PC-9 (cell line): ENCODE measurements at places on chromosomes 4 and X. TPM values are rescaled to one million over a fixed set of nuclear protein-coding genes. Genes with fewer than 3 reads are reported as not detected.
A peak's percentile ranks its signal among the peaks of the same experiment; 100 is the strongest.

DNA sequence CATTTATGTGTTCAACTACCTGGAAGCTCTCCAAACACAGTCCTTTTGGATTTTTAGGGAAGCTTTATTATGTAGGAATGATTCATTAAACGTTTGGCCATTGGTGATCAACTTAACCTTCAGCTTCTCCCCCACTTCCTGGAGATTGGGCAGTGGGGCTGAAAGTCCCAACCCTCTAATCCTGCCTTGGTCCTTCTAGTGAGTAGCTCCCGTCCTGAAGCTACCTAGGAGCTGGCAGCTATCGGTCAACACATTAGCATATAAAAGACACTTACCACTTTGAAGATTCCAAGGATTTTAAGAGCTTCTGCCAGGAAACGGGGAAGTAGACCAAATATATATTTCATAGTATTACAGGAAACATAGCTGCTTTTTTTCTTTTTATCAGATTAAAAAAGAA, 69.7 kb downstream of the MCUB start:
- no peak for DNase-seq

DNA sequence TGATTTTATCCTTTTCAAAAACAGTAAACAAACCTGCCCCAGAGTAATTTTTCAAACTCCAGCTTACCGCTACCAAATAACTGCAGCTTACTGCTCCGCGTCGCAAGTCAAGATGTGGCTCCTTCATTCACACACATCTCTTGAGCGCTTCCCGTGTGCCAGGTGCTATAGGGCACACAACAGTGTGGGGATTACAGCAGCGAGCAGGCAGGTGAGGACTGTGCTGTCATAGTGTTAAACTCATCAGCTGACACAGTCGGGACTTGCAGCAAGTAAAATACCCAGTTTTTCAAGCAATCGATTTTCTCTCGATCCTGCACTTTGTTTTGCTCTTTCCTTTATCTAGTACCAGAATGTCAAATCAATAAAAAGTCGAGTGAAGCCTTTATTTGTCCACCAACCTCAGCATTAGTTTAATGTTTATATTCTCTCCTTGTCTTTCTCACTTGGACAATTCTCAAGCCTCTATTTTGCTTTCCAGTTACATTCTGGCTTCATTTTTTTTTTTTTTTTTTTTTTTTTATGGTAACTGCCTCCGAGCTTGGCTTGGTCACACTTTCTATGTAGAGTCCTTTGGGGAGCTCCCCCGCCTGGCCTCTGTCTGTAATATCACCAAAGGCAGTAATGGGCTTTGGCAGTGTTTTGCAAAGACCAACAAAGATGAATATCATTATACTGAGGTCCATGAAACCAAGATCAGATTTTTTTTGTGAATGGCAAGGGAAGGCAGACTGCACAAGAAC, 8.3 kb upstream of the ASB5 start:
- DNase-seq: peak; percentile 47

- peak; percentile 42 for DNase-seq
These were observed 633.3 kb downstream of the ANKRD50 start for GRCh38 chr4:124079174-124079780.

- no peak for DNase-seq
These were observed 25.3 kb downstream of the SMIM20 start for GRCh38 chr4:25939330-25939729.

GRCh38 chrX:16839219-16839851, 30.8 kb downstream of the RBBP7 start:
- no peak for DNase-seq

DNA sequence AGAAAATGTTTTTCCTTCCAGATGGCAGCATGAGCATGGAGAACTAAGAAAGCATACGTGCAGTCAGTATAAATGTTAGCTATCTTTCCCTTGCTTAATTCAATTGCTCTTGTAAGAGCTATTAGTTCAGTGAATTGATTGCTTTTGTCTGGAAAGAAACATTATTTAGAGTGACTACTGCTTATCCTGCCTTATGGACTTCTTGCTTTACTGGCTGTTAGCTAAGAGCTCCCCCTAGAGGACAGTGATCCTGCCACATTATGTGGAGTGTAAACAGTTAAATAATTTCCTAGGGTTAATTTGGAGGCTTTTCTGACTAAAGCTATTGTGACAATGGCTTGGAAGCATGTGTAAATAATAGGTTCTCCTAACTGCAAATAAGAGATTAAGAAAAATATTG, 1402.4 kb downstream of the FAM133A start:
- DNase-seq: no peak

DNA sequence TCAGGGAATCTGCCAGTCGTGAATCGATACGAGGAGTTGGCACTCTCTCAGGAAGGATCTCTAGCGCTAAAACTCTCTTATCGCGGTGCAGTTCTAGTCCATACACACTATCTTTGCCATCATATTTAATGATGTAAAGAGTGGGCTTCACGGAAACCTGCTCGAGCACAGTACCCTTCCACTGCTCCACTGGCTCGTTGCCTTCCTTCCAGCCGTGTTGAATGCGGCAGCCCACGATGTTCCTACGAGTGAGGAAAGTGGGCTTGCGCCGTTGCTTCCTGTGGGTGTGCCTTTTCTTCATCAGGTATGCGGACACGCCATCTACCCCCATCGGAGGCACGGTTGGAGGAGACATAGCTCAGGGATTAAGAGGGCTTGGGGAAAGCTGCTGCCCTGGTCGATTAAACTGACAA, 661 bp downstream of the SPIN4 start:
- peak; percentile 24 for DNase-seq

GRCh38 chrX:81259020-81259713, 57.3 kb downstream of the SH3BGRL start:
- no peak for DNase-seq

GRCh38 chrX:13203271-13203670, 116.6 kb downstream of the ATXN3L start:
- DNase-seq: no peak

DNA sequence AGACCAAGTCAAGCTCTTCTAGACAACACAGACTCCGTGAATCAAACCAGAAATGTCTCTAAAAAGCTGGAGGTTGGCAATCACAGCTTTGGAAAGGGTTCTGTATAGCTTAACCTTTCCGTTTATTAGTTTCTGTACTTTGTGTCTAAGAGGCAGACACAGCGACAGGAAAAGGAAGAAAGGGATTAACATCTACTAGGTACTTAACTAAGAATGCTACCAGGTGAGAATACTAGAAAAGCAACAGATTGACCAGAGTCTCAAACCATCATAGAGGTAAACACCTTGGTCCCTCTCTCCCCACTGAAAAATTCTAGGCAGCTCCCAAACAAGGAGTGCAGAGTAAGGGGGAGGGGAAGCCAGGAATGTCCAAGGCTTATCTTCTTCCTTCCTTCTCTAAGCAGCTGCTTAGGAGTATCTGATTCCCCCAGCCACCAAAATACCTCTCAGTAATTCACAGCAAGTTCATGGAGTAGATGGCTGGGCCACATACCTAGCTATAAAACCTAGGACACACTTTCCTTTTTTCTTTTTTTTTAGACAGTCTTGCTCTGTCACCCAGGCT, 80.8 kb downstream of the APBB2 start:
- DNase-seq: no peak

GRCh38 chrX:132614297-132614696, 125.5 kb upstream of the MBNL3 start:
- DNase-seq: peak; percentile 12

- DNase-seq: no peak
These were observed 7.2 kb upstream of the STK26 start for GRCh38 chrX:132015875-132016274.

- DNase-seq: no peak
These were observed 21.5 kb downstream of the SLC9A7 start for GRCh38 chrX:46737462-46737861.

DNA sequence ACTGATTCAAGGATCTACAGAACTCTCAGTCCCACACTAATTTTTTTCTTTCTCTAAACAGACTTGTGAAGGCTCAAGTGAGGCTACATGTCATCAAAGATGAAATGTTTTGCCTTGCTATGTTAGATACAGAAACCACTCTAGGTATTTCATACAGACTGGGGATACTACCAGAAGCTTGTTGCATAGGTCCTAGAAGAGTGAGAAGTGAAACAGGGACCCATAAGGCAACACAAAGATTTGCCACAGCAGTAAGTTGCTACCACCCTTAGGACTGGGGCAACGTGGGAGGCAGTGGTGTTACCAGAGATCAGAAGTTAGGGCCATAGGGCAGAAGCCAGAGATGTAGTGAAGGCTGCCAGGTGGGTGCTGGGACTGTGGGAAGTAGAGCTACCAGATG, 50.7 kb upstream of the MID1IP1 start:
- DNase-seq: no peak

- DNase-seq: peak; percentile 2
These were observed 121.6 kb upstream of the IGFBP7 start for GRCh38 chr4:57231781-57232180.

The KLHL4 gene
- total RNA-seq: 0.38 and 0.65 TPM in 2 replicates

DNA sequence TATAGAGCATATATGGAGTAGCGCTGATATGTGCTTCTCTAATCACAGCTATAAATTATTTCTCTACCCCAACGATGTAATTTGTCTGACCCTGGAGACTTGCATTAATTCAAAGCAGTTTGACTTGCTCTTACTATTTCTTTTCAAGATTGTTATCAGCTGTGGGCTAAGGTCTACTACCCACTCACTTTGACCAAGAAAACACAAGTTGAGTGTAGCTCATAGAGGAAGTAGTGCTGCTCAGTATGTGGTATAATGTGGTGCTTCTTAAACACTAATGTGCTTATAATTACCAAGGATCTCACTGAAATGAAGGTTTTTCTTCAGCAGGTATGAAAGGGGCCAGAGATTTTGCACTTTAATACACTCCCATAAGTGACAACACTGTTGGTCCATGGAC, 70.1 kb downstream of the INPP4B start:
- DNase-seq: no peak

The MAGEA2 gene
- 16.2 and 18.7 TPM in 2 replicates for total RNA-seq

The FSTL5 gene
- 23.0 and 29.4 TPM in 2 replicates for total RNA-seq

DNA sequence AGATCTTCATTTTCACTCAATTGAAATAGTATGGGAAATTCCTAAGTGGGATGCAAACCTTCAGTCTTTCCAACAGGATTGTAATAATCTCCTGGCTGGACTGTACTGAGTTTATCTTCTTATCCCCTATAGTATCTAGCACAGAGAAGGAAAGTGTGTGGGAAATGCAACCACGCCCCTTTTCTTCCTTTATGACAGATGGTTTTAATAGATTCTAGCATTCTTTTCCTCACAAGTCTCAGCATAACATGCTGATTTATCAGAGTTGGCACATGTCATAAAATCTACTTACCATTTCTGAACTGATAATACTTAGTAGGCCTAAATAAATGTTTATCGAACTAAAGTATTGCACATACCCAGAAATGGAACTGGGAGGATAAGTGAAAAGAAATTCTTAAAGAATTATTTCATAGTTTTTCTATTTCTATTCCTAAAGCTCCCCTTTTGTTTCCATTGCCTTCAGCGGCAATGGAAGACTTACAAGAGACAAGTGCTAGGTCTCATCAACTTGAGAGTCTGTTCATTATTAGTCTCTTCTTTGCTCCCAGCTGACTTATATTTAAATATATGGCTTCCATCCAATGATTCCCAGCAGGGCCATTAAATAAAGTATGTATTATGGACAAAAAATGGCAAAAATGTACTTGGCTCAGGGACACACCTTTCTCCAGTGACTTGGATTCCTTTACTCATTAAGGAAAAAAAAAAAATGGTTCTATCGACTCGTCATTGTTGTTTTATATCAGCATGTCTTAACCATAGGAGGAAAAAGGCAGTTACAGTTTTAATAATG, 484.5 kb downstream of the IL1RAPL1 start:
- DNase-seq: no peak

The SPIN2A gene
- total RNA-seq: 2.4 and 2.5 TPM in 2 replicates

DNA sequence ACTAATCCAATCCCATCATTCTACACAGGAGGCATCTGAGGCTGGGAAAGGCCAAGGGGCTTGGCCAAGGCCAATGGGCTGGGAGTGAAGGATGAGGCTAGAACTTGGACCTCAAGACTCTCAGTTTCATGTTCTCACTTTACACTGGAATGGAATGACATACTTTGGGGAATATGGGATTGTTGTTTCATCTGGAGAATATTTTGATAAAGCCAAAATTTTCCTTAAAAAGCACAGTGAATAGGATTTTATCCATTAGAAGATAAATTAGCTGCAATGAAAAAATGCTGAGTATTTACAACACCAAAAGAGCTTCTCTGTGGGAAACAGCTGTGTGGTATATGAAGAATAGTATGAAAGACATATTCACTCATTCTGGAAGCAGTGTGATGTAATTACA, 29.3 kb downstream of the SMIM20 start:
- DNase-seq: no peak

GRCh38 chr4:189377569-189377968, 563.1 kb upstream of the FRG1 start:
- no peak for DNase-seq
